GM19239 (cell line): ENCODE measurements at places on chromosomes 7 and 10.

DNA sequence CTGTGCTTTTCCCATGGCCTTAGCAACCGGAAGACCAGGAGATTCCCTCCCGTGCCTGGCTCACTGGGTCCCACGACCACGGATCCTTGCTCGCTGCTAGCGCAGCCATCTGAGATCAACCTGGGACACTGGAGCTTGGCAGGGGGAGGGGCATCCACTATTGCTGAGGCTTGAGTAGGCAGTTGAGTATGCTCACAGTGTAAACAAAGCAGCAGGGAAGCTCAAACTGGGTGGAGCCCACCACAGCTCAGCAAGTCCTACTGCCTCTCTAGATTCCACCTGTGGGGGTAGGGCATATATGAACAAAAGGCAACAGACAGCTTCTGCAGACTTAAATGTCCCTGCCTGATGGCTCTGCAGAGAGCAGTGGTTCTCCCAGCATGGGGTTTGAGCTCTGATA, 697.0 kb downstream of the SORCS1 start:
- DNase-seq: no peak

- no peak for DNase-seq
Measured at GRCh38 chr7:13179011-13179582, 491.7 kb downstream of the ARL4A start.

- no peak for DNase-seq
Measured at GRCh38 chr10:14545827-14546226, 215.1 kb upstream of the FRMD4A start.

- no peak for DNase-seq
Measured at GRCh38 chr7:141558544-141559183, 7.5 kb downstream of the AGK start.

GRCh38 chr10:60733517-60733822, 44.8 kb upstream of the CDK1 start:
- DNase-seq: no peak

- DNase-seq: no peak
Measured at GRCh38 chr10:97721871-97722780, 8.6 kb downstream of the MARVELD1 start.

DNA sequence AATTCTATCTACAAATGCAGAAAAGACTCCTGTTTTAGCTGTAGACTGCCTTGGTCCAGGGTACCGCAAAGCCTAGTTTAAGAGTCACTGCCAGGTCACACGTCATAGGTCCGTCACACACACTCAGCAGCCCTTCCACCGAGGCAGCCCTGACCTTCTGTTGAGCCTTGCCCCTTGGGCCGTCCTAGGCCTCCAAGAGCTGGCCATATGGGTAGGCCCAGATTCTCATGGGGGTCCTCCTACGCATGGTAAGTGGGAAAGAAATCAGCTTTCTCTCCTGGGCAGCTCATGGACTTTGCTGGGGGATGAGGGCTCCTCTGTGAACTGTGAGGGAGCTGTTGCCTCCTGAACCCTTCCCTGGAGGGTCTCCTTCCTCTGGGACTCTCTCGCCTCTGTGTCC, 19.8 kb upstream of the PIK3AP1 start:
- no peak for DNase-seq

DNA sequence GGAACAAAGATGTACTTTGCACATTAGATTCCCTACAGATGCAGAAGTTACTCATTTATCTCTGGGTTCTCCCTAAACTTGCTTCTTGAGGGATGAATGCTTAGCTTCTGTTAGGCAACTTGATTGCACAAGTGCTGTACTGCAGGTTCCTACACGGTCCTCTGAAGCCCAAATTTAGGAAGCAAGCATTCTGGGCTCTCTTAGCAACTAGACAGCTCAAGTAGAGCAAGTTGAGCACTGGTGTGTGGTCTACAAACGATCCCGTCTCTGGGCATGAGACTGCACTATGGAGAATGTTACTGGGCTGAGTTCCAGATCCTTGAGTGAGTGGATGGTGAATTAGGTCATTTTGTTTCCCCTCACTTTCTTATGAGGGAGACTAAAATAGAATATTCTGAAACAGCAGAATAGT, 14.3 kb downstream of the SEMA3D start:
- no peak for DNase-seq

DNA sequence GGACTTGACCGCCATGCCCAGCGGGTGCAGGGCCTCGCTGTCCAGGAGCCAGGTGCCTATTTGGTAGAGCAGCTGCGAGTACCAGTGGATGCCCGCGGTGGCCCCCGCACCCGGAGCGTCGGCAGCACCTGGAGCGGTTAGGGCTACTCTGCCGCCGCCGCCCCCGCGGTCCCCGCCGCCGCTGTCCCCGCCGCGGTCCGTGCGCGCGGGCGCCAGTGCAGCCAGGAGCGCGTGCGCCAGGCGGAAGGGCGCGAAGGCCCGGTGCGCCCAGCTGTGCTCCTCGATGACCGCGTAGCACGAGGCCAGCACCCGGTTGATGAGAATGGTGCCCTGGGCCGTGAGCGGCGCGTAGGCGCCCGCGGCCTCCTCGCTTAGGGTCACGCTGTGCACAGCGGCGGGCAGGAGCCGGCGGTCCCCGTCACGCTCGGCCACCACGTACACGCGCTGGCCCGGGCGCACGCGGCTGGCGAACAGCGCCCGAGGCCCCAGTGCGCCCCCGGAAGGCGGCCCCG, 9.3 kb downstream of the SHH start:
- no peak for DNase-seq
